NAMALWA (cell line): ENCODE measurements at places on chromosomes 4 and X.

GRCh38 chr4:11564021-11564420 lies 135.3 kb upstream of the HS3ST1 start:
- no peak for DNase-seq

DNA sequence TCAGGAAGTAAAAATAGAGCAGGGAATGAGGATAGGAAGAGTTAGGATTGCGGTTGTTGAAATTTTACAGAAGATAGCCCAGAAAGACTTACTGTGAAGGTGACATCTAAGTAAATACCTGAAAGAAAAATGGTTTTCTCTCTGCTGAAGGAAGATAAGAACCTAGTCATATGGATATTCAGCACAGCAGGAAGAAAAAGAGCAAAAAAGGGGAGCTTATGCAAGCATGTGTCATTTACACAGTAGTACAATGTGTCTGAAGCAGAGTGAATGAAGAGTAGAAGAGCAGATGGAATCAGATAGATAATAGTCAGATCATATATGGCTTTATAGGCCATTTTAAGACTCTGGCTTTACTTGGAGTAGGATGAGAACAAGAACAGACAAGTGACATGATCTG lies 126.9 kb upstream of the TENT5D start:
- no peak for DNase-seq

GRCh38 chr4:28788929-28789490 lies 1928.4 kb downstream of the STIM2 start:
- DNase-seq, result peak; percentile 11

- DNase-seq, result peak; percentile 68
Measured at GRCh38 chr4:51831133-51831532, 11.8 kb upstream of the DCUN1D4 start.

GRCh38 chr4:19382993-19383756 lies 868.5 kb upstream of the SLIT2 start:
- DNase-seq, result no peak

DNA sequence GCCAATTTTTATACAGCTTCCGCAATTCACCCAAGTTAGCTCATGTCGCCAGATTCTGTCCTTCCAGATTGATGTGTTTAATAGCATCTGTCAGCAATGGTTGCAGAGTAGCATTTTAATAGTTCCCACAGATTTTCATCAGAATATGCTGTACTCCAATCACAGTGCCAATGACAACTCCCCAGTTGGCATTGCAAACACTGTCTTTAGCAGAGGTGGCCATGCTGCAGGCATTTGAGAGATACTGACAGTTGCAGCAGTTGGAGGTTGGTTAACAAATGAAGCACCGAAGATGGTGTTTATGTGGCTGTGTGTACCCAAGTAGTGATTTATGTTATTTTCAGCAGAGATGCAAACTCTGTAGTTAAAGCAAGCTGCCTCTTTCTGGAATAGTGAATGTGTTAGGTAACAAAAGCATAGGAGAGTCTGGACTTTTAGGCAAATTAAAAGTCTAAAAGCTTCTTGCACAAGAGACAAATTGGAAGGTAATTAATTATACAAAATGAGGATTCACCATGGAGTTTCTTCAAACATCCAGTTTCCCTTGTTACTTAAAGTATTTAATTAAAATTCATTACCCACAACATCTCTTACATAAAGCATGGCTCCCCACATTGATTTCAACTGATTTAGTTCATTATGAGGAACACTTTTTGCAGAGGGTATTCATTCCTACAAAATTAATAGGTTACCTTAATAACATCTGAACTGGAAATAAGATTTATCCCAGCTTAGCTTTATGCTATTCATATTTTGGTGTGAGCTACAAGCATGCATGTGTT lies 65.2 kb downstream of the PARM1 start:
- DNase-seq, result no peak

DNA sequence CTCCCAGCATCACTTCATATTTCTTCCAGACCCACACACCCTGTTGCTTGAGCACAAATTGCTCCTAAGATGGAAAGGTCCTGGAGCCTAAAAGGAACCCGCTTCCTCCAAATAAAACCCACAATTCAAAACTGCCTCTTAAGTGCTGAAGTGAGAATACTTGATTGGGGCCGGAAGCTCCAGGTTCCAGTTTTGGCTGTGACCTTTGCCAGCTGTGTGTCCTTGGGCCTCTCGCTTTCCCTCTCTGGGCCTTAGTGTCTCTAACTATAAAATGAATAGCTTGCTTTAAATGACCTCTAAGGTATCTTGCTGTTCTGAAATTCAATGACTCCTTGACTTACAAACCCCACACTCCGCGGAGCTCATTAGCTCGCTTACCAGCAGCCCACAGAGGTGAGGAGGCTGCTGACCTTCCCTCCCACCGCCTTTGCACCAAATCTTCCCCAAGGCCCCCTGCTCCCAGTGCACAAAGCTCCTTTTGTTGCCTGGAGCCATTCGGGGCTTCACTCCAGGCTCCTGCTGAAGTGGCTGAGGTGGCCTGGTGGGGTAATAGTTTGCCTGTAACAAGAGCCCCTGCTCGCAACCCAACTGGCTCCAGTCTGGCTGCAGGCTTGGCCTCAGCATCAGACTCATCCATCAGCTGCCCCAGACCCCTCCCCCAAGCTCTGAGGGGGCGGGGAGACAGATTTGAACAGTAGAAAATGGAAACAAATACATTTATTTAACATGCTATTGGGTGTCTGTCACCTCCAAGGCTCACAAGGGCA lies 21.8 kb downstream of the STARD8 start:
- no peak for DNase-seq

- DNase-seq, result no peak
Measured at GRCh38 chrX:77119706-77120105, 327.5 kb upstream of the FGF16 start.

GRCh38 chrX:45449982-45450381 lies 249.3 kb upstream of the DIPK2B start:
- no peak for DNase-seq

DNA sequence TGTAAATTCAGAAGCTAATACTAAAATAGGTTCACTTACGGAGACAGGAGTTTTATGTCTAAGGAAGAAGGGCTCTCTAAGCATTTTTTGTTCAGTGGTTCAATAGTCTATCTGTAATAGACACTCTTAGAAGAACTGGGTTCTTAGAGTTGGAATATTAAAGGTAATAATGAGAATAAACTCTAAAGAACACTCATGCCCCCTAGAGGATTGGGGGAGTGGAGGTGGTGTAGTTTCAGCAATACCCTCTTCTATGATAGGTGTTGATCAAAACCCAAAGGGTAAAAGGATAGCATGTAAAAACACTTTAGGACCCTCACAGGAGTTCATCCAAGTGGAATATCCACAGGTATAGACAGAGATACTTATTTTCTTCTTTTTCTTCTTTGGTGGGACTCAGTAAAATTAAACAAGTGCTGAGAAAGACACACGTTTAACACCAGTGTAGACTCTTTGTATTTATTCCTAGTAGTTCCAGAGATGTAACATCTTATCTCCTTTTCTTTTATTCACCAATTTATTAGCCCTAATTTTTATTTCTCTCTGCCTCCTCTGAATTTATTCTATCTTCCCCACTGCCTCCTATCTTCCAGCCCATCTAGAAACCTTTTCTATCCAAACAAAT lies 25.7 kb upstream of the MND1 start:
- peak; percentile 74 for DNase-seq

GRCh38 chr4:52951016-52951415 lies 88.9 kb downstream of the RASL11B start:
- DNase-seq, result no peak

DNA sequence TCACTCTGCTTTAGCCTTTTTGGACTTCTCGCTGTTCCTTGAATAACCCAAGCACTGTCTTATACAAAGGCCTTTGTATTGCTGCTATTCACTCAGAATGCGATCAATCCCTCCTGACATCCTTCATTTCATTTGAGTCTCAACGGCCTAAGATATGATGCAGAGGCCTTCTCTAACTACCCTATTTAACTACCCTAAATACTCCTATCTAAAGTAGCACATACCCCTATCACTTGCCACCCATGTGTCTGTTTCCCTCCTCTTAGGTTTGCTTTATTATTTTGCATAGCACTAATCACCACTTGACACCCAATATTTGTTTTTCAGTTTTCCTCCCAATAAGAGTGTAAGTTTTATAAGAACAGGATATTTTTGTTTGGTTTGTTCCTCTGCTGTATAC lies 42.3 kb upstream of the ACSL4 start:
- DNase-seq, result no peak

DNA sequence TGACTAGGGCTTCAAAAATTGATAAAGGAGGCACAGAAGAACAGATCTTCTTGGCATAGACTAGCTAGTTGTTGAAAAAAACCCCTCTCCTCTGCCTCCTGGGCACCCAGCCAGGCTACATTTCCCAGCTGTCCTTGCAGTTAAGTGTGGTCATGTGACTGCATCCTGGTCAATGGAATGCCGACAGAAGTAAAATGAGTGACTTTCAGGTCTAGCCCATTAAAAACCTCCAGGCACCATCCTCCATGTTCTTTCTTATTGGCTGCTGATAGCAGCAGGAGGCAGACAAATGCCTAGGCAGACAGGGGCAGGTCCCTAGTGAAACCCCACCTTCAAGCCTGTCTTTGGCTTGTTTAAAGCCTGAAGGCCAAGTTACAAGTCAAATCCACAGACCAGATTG lies 35.3 kb downstream of the ATXN3L start:
- no peak for DNase-seq

DNA sequence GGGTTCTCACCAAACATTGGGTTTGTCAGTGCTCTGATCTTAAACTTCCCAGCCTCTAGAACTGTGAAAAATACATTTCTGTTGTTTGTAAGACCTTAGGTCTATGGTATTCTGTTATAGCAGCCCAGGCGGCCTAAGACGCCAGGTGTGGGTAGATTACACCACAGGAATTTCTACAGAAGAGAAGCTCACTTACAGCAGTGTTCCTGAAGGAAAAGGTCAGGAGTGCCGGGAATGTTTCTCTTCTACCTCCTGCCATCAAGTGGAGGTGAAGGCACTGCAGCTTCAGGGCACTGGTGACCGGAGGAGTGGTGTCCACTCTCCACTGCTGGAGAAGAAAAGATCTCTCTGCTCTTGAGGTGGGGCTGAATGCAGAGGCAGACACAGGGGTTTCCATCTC lies 45.7 kb downstream of the FHDC1 start:
- DNase-seq, result no peak

GRCh38 chr4:3741217-3742011 lies 24.8 kb upstream of the ADRA2C start:
- no peak for DNase-seq

GRCh38 chrX:78619834-78620233 lies 39.3 kb downstream of the RTL3 start:
- no peak for DNase-seq

- DNase-seq, result no peak
Measured at GRCh38 chr4:73193659-73194058, 64.9 kb downstream of the ANKRD17 start.

GRCh38 chr4:89305712-89306437 lies 1.7 kb downstream of the GPRIN3 start:
- DNase-seq, result no peak

- DNase-seq, result no peak
Measured at GRCh38 chr4:80492761-80493160, 157.2 kb downstream of the CFAP299 start.

DNA sequence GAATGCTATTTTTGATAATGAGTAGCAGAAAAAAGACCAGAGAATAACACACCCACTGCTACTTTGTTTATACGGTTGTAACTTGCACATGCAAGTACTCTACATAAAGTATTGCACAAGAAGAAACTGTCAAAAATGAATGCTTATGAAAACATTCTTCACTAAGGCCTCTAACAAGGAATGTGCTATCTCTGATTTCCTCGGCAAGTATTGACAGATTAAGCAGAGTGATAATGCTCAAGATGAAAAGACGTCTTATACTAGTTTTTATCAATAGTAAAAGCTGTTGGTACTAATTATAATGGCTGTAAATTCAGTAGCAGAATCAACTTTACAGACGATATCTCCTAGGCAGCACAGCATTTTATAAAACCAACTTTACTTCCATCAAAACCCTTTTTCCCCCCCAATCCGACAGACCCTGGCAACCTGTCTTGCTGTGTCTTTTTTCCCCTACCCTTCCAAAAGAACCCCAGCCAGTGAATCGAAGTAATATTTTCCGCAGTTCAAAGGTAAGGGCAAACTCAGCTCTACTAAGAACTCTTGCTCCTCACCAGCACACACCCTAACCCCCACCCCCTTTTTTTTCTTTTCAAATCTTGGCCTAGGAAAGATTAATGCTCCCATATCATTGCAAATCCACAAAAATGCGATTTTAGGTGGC lies 1.5 kb downstream of the FRYL start:
- peak; percentile 37 for DNase-seq

GRCh38 chr4:104211657-104212056 lies 283.0 kb downstream of the CXXC4 start:
- no peak for DNase-seq

DNA sequence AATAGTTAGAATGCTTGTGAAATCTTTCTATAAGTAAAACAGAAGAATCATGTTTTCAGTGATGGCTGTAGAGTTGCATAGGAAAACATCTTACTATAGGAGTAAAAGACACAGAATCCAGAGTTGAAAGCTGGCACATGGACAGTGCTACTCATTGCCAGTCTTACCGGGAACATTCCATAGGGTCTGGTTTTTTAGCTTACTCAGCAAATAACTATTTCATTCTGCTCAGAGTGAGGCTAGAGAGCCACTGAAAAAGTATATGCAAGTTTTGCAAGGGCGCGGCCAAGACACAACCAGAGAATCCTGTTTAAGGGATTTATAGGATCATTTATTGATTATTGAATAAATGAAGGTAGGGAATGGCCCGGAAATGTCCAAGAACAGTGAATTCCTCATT lies 60.3 kb downstream of the MTHFD2L start:
- DNase-seq, result no peak

GRCh38 chr4:34814266-34814665 lies 1430.0 kb downstream of the ARAP2 start:
- DNase-seq, result no peak

DNA sequence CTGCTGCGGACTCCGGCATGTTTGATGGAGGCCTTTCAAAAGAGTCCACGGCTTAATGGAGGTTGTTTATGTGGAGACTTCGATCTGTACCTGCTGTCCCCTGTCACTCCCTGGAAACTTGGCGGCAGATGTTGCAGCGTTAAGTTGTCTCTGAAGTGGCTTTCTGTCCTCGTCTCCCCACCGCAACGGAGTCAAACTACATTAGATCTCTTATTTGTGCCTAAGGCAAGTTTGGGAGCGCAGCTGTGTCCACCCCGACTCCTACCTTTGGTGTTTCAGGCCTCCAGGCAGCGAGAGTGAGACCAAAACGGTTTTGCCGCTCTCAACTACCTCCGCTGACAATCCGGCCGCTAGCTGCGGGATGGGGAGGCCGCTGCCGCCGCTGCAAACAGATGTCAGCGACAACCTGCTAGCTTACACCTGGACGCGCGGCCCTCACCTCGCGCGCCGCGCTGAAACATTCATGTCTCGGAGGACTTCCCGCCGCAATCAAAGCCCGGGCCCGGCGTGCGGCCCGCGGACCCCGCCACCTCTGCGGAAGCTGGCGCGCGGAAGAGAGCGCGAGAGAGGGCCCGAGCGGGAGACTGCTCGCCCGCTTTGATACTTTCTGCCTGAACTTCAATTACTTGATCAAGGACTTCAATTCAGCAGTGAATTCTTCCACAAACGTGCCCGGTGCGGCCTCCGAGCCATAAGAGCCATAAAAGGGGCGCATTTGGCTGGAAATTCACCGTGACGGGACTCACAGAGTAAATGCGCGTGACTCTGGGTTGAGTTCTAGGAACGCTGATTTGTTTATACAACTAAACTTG lies 108.4 kb downstream of the ANTXR2 start:
- DNase-seq, result no peak
